ENCODE measurements at places on chromosomes 1 and 21.

DNA sequence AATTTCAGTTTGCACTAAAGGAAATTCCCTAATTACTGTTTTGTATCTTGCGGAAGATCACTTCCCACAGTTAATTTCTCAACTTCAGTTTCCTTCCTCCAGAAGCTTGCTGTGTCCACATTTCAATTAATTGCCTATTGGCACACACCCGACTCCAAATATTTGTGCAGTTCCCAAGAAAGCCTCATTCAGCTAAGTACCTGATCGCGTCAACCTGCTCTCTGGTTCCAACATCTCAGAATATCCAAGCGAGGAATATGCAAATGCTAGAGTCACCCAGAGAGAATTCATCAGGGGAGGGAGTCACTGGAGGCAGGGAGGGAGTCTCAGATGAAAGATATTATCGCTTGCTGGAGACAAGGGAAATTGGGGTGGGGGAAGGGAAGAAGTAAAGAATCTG lies 351.3 kb downstream of the RRAGC start:
- no peak for DNase-seq

GRCh38 chr1:55828044-55828443 lies 612.9 kb upstream of the USP24 start:
- DNase-seq, result no peak

DNA sequence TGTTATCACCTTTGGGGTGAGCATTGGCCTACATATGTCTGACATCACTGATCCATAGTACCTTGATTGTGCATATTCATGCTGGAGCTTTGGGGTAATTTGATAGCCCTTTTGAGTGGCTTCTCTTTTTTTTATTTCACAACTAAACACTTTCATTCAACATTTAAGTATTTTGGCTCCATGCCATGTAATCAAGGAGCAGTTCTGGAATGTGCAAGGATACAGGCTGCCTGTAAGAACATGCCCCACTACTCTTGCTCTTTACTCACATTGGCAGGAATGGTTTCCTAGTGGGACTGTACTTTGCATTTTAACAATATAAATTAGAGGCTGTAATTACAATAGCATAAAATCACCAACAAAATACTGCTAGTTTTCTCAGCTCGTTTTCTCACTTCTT lies 300.7 kb upstream of the SPAG17 start:
- no peak for DNase-seq

GRCh38 chr1:3717041-3717714 lies 35.1 kb upstream of the CCDC27 start:
- DNase-seq, result no peak

DNA sequence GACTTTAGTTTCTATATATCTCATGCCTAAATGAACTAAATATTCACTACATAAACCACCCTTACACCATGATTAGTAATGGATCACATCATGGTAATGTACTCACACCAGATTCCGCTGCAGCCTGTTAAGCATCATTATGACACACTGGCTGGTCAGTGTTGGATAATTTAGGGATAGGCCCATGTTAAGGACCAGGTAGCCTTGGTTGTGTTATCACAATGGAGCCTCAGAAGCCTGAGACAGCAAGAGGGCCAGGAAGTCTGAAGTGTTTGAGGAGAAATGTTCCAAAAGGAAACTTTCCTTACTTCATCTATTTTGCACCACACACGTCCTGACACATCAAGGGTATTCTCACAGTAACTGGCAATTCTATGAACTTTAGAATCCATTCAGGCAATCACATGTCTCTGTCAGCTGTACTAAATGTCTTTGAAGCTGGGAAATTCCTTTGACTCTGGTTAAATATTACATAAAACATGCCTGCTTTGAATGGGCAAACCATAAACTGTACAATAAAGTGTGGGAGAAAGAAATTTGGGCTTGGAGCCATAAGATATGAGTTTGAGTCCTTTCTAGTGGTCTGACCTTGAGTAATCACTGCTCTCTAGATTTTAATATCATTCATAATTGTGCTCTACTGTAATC lies 105.3 kb upstream of the DPT start:
- DNase-seq, result no peak

- DNase-seq, result no peak
Observed at GRCh38 chr1:9311479-9311878, 18.8 kb downstream of the SPSB1 start.

DNA sequence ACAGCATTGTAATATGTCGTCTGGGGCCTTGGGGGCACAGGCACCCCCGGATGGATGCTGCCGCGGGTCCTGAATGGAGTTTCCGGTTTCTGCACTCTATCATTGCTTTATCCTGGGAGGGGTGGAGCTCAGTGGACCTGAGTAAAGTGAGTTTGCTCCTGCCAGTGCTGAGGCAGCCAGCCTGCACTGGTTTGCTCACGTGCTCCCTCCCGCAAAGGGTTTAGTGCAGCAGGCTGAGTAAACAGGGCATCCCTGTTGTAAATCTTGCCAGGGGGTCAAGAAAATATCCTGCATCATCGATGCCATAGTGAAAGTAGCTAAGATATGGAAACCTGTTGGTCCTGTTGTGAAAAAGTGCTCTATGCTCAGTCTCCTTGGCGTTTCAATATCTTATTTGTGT lies 85.6 kb upstream of the BRINP3 start:
- DNase-seq, result no peak

DNA sequence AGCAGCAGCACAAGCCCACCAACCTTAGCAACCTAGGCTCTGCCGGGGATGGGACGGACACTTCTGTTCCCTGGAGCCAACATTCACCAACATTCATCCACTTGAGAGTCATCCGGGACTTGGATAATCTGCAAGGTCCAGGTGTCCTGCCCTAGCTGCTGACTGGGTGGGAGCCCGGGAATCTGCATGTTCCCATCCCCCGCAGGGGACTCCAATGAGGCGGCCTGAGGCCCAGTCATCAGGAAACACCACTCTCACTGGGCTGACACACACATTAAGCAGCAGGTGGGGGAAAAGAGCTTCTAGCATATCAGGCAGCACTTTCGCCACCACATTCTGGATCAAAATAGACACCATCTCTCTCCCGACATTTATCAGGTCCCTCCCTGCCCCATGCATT lies 38.4 kb upstream of the CCSAP start:
- DNase-seq, result no peak

DNA sequence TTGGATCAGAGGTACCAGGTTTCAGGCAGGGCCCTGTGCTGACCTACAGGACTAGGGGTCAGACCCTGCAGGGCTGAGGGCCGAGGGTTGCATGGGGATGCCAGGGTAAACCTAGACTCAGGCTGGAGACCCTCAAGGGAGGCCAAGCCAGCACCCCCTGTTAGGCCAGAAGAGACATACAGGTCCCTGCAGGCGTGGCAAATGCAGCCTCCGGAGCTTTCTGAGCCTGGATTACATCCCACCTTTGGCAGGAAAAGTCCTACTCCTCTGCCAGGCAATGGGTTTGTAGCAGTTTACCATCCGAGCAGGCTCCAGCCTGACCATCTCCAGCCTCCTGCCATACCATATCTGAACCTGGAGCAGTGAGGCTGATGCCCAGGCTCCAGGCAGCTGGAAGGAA lies 425.3 kb downstream of the NPHP4 start:
- DNase-seq, result no peak

- no peak for DNase-seq
Observed at GRCh38 chr1:85463731-85464496, 1.0 kb downstream of the DDAH1 start.
